Uterus (tissue), 4 donors: ENCODE measurements at places on chromosomes 6 and 20.

DNA sequence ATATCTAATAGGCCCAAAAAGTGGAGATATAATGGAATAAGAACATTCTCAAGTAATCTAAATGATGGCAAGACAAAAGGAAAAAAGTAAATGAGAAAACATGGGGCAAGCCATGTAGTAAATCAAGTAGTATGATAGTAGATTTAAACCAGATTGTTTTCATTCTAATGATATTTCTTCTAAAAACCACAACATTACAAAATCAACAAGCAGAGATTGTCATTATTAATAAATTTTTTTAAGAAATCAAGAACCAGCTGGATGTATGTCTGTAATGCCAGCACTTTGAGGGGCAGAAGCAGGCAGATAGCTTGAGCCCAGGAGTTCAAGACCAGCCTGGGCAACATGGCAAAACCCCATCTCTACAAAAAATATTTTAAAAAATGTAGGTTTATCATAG lies 155.0 kb downstream of the RNGTT start:
- DNase-seq, result no peak

GRCh38 chr6:47275640-47276039 lies 34.1 kb downstream of the TNFRSF21 start:
- no peak for DNase-seq

DNA sequence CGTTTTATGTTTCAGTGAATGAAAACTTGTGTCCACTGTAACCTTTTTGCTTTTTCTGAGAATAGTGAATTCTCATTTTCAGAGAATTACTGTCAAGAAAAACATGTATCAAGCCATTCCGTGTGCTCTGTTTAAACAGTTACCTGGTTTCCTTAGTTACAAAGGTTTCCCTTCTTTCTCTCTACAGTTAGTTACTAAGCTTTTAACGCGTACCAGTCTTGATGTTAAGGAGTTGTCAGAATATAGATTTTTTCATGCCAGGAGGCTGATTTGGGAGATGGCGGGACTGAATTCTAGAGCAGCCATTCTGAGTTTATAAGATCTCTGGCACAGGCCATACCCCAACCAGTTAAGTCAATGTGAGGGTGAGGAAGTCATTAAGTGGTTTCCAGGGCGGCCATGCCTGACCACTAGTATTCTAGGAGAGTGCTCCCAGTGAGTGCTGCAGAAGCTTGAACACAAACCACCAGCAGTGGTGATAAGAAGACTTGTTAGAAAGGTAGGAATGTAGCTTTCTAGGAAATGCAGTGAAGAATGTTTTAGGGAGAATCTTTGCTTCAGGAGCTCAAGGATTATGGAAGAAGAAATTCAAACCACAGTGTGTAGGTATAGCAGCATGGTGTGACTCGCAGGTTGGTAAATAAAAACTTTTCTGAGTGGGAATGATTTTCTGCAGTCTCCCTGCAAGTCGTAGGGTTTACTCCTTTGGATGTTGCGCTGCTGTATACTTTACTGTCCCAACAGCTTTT lies 112.9 kb downstream of the JARID2 start:
- no peak for DNase-seq

DNA sequence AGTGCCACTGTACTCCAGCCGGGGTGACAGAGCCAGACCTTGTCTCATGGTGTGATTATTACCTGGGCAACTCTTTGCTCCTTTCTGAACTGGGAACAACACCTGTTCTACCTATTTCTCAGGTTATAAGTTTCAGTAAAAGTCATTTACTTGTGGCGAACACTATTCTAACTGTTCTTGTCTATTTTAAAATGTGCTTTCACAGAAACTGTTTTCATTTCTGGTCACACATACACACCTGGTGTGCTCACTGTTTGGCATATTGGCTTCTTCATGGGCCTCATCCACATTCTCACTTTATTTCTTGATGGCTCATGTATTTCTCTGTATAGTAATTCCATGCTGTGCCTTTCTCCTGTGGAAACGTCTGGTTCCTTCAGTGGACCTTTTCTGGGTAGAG lies 30.5 kb upstream of the XRN2 start:
- no peak for DNase-seq

GRCh38 chr6:121093928-121094327 lies 240.4 kb downstream of the TBC1D32 start:
- no peak for DNase-seq

GRCh38 chr20:24729896-24730605 lies 219.0 kb upstream of the CST7 start:
- no peak for DNase-seq

DNA sequence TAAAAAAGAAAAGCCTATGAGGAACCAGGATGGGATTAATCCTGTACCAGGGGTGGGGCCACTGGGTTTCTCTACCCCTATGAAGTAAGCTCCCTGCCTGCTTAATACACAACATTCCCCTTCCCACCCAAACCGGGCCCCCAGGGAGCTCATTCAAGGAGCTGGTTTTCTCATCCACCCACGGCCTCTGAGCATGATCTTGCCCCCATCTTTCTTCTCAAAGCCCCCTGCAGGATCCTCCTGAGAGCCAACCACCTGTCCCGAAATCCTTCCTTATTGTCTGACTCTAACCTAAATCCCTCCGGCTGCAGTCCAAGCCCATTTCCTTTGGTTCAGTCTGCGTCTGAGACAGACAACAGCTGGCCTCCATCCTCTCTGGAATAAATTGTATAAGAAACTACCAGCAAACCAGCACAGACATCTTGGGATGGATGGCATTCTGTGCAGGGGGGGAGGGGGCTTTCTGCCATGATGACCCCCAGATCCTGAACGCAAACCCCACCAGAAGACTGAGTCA lies 21.0 kb downstream of the KCNK5 start:
- DNase-seq, result no peak

DNA sequence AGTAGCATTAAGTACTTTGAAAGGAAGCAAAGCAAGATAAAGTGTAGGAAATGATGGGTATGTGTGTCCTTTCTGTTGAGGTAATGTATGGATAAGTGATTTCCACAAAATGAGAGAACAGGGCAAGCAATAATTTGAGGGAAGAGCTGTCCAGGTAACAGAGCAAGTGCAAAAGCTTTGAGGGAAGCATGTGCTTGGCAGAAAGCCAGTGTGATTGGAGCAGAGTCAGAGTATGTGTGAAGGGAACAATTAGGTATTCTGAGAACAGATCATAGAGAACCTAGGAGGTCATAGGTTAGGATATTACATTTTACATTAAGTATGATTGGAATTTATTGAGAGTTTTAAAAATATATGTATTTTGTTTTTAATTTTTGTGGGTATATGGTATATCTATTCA lies 30.2 kb upstream of the MAN1A1 start:
- no peak for DNase-seq

- DNase-seq, result no peak
Observed at GRCh38 chr20:49682278-49682677, 31.4 kb downstream of the B4GALT5 start.

DNA sequence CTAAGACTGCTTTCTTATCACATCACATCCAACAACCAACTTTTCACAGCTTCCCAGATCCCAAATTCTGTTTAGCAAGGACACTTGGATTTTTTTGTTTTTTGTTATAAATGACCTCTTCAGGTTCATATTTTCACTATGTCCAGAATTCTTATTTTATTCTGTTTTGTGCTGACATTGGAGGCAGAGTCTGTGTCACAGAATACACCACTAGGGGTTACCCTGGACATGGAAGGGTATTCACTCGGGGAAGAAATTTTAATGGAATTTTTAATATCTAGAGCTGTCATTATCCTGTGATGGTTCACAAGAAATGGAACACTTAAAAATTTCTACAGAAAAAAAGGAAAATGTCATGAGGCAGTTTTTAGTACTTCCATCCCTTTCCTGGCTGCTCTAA lies 12.0 kb upstream of the SLC2A12 start:
- no peak for DNase-seq

DNA sequence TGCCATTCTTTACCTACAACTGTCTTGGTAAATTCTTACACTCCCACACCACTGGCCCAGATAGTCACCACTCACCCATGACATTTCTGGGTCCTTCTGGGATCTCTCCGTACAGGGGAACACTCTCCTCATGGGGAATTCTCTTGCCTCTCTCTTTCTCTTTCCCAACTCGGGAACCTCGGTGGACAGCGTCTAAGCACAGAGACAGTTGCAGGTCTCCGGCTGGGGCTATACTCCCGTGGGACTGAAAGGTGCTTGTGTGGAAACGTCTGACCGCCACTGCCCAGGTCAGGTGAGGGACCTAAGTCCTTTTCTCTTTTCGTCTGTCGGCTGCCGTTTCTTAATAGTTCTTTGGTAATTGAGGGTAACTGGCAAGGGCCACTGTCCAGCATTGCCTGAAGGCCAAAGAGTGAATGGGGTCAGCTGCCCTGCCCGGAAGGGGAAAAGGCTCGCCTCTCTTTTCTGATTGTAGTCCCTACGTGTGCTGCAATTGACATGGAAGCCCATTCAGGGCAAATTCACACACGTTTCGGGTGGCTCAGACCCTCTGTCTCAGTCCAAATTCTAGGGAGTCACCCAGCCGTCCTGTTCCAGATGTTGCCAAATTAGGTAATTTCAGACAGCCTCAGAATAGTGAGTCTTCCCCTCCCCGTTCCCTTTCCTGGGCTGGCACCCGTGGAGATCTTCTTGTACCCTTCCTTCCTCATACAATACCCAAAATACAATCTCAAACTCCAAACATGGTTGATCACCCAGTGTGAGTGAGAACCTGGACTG lies 31.2 kb upstream of the RIPK1 start:
- no peak for DNase-seq

- peak; percentile 91 for DNase-seq
Observed at GRCh38 chr20:3173610-3174441, 477 bp upstream of the LZTS3 start.

DNA sequence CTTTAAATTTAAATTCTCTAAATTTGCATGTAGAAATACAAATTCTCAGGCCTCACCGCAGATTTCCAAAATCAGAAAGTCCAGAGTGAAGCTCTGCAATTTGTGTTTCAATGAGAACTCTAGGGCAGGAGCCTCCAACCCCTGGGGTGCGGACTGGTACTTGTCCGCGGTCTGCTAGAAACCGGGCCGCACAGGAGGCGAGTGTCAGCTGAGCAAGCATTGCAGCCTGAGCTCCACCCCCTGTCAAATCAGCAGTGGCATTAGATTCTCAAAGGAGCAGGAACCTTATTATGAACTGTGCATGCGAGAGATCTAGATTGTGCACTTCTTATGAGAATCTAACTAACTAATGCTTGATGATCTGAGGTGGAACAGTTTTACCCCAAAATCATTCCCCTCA lies 203.0 kb upstream of the PCSK2 start:
- no peak for DNase-seq

GRCh38 chr6:41680182-41680965 lies 42.1 kb downstream of the MDFI start:
- DNase-seq, result no peak

- DNase-seq, result no peak
Observed at GRCh38 chr20:760751-761417, 7.4 kb downstream of the SLC52A3 start.

DNA sequence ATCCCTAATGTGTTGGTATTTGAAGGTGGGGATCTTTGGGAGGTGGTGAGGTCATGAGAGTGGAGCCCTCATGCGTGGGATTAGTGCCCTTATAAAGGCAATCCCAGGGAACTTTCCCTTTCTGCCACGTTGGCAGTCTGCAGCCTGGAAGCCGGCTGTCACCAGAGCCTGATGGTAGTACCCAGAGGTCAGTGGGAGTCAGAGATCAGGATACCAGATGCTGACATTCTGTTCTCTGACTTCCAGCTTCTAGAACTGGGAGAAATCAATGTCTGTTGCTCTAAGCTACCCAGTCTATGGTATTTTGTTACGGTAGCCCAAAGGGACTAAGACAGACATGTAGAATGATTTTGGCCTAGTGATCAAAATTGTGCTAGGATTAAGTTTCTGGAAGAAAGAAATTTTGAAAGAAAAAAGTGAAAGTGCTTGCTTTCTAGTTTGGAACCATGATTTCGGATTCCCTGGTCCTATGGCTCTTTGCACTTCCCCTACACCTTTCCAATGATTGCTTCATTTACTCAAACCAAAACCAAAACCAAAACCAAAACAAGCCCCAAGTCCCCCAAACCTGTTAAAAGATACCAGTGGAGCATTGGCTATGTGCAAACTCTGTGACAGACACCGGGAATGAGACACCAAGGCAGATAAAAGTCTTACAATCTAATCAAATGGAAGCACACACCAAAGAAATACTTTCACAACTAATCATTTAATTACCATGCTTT lies 173.7 kb upstream of the ZNF217 start:
- no peak for DNase-seq

DNA sequence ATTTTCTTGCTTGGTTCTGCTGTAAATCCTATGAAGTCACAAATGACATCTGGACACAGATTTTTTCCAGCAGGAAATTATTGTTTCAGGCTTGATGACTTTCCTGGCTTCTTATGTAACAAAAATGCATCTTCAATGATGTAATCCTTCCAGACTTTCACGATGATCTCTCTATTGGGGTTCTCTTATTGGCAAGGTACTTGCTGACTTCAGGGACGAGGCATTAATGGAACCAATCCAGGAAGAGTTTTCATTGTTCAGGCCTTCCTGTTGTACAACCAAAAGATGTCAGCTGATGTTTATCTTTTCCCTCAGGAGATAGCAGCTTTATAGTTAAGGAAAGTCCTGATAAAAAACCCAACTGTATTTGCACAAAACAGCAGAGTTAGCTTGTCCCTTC lies 118.5 kb upstream of the MMS22L start:
- DNase-seq, result no peak

GRCh38 chr20:16052456-16052855 lies 520.8 kb downstream of the KIF16B start:
- DNase-seq, result no peak

- DNase-seq, result no peak
Observed at GRCh38 chr6:45991189-45991588, 24.5 kb downstream of the CLIC5 start.

DNA sequence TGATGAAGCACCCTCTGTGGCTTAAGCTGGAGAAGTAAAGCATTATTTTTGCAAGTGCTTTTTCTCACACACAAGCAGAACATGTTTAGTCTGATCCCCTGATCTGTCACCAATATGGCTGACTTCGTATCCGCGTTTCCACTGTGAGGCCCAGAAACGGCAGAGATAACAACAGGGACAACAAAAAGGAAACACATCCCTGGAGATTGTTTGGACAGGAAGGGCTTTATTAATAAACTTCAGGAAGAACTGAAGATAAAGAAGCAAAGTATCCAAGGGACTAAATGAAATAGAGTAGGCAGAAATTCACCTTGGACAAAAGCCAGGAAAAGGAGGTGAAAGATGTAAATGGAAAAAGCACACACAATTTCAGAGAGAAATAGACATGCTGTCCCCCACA lies 49.2 kb downstream of the RARS2 start:
- DNase-seq, result no peak

DNA sequence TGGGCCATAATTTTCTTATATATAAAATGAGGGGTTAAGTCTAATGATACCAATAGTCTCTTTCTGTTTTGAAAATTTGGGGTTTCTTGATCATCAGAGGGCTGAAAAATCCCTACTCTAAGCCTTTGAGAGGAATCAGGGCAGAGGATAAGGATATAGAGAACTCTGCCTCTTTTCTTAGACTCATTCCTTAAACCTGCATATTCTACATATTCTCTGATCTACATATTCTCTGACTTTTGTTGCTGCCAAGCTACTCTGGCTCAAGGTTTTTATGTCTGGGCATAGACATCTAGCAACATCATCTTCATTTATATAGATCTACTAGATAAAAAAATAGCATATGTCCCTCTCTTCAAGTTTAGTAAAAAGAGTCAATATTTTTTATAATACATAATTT lies 71.2 kb downstream of the FLRT3 start:
- no peak for DNase-seq
